ENCODE measurements at places on chromosomes 13 and 19.

DNA sequence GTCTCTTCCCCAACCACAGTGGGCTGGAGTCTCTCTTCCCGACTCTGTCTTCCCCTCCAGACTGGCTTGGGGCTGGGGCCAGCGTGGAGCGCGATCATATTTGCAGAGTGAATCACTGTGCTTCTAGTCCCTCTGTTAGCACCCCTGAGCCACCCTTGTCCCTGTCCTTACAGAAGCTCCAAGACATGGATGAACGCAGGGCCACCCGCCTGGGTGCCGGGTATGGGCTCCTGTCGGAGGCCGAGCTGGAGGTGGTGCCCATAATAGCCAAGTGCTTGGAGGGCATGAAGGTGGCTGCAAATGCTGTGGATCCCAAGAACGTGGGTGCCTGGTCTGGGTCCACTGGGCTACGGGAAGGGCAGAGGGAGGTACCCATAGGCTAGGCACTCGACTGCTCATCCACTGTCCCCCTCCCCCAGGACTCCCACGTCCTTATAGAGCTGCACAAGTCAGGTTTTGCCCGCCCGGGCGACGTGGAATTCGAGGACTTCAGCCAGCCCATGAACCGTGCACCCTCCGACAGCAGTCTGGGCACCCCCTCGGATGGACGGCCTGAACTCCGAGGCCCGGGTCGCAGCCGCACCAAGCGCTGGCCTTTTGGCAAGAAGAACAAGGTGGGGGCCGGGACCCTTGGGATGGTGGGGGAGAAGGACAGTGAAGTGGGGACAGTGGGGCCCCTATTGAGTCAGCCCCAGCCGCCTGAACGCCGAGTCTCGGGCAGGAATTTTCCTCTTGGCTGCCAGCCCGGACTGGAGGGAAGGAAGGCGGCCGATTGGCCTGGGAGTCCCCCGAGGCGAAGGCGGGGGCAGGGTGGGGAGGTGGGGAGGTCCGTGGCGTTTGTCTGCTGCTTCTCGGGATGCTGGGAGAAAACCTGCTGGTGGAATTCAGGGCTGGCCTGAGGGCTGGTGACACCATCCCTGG is 5.2 kb downstream of the TRIP10 start:
- no peak for DNase-seq

DNA sequence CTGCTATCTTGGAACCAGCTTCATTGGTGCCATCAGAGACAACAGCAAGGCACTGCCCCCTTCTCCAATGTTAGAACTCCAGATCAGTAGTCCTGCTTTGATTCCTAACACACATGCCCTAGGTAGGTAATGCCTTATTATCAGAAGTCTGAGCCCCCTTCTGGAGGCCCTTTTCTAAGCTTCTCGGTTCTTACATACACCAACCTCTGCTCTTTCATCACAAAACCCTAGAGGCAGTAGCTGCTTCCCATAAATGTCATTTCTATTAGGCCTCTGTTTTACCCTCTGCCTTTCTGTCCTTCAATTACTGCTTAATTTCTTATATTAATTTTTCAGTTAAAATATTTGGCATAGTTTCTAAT is 65.3 kb upstream of the KLHL1 start:
- DNase-seq = no peak

- no peak for DNase-seq
Measured at GRCh38 chr19:55432241-55432959, 10.7 kb downstream of the SHISA7 start.

- no peak for DNase-seq
Measured at GRCh38 chr13:71087432-71087831, 779.6 kb downstream of the DACH1 start.

DNA sequence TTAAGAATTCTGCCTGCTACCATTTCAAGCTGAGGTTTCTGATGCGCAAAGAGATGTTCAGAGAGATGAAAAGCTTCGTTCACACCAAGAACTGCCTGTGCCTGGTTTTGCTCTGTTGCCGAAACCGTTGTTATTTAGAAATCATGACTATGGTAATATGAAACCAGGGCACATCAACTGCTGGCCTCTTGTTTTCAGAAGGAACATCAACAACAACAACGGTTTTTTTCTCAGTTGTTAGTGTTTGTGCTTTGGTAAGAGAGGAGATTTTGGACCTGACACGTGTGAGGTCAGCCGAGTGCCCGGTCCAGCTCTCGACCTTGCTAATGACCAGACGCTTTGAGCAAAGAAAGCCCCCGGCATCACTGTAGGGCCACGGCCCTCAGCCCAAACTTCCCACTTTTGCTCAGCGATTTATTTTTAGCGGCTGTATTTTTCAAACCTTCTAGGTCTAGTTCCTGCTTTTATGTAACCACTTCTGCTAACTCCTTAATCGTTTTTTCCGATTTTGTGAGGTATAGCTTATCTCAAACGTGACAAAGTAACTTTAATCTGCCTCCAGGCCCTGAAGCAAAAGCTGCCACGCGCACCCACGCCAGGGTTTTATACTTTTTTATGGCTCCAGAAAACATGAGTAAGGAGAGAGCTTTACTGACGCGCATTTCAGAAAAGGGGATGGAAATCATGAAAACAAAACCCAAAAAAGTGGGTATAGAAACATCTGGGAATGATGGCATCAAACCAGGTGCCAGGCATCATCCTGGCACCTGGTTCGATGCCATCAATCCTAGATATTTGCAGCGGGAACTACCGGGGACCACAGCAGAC is 42.0 kb downstream of the KLF2 start:
- no peak for DNase-seq

DNA sequence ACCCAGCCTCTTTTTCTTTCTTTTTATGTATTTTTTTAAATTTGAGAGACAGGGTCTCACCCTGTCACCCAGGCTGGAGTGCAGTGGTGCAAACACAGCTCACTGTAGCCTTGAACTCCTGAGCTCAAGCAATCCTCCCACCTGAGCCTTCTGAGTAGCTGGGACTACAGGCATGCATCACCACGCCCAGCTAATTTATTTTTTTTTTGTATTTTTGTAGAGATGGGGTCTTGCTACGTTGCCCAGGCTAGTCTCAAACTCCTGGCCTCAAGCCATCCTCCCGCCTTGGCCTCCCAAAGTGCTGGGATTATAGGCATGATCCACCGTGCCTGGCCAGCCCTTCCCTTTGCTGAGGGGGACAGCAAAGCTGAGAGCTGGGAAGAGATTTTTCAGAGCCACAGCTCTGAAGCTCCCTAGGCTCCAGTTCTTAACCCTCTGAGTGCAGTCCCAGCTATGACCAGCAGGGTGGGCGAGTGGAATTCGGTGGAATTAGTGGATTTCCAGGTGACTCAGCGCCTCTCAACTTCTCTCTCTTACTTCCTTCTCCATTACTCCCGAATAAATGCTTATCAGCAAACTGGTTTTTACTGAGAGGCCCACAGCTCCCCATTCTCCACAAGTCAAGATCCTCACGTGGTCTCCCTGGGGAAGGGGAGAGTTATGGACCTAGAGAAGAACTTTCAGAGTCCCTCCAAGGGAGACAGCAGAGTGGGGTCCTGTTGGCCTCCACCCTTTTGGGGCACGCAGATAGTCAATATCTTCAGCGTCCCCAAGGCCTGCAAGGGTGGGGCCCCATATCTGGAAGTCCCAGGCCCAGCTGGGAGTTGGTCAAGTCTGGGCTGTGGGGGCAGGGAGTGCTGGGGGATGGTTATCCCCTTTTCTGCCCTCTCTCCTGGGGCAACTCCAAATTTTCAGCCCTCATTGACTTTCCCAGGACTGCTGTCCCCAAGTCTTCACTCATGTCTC is 1.2 kb downstream of the BLVRB start:
- DNase-seq = peak; percentile 47

DNA sequence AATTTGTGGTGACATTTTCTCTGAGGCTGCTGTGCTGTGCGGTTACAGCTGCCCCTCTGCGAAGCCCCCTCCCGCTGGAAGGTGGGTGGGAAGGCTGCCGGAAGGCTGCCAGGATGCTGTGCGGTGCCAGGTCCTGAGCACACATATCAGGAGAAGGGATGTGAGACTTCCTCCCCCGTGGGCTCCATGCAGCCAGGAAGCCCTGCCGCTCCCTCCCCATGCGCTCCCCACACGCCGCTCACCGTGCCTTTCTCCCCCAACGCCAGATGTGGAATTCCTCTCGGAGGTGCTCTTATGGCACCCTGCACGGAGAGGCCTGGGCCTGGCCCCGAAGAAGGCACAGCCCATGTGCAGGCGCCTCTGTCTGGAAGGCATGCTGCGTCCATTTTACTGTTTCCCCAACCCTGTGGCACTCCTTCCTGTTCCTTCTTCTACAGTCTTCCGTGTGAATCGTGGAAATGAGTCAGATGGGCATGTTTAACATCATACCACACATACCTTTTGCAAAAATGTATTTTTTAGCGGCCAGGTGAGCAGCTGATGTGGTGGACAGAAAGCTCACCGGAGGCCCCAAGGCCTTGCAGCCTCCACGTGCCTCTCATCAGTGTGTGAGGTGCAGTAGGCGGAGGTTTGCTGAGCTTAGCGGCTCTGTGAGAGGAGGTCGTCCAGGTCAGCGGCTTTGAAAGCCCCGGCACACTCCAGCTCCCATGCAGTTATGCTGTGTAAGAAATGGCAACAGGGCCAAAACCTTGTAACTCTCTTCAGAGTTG is 88.0 kb downstream of the ATP11A start:
- no peak for DNase-seq

DNA sequence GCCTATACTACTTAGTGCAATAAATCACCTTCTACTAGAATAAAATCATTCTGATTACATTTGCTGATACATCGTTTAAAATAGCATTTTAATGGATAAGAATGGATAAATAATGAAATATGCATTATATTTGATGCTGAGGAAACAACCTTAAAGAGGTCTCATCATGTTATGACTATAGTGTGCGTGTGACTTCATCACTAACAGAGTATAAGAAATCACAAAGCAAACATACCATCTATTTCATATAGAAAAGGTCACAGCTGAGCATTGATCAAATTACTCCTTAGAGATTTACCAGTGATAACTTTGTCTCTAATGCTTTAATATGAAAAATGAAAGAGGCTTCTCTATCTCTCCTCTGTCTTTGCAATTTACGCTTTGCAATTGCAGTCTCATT is 1620.3 kb upstream of the SLC10A2 start:
- DNase-seq = no peak

GRCh38 chr19:37160153-37160552 is 12.3 kb downstream of the ZNF585A start:
- no peak for DNase-seq

DNA sequence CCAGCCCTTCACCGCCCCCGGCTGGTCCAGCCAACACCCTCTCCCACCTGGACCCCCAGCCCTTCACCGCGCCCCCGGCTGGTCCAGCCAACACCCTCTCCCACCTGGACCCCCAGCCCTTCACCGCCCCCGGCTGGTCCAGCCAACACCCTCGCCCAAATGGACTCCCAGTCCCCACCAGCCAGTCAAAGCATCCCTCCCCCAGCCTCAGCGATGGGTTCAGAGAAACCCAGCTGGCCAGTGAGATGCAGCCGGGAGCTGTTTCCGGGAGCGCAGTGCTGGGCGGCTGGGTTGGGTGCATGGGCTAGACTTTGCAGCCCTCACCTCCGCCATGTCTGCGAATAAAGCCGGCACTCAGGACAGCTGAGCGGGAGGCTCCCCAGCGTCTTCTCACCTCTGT is 6.5 kb upstream of the CDC34 start:
- DNase-seq = no peak

- DNase-seq = peak; percentile 87
Measured at GRCh38 chr13:28557725-28558520, 63.0 kb upstream of the FLT1 start.

DNA sequence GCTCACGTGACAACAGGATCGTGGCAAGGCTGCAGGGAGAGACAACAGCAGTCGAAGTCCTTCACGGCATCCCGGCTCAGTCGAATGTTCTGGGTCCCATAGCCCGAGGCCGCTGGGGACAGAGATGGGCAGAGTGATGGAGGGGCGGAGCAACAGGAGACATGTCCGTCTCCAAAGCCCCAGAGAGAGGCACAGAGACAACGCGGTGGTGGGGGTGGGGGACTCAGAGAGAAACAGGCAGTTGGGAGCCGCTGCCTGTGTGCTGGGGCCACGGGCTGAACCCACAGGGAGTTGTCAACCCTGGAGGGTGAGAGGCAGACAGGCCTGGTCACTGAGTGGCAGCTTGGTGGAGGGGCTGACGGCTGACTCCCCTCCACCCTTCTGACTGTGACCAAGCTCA is 20.4 kb downstream of the NOSIP start:
- DNase-seq = no peak

- no peak for DNase-seq
Measured at GRCh38 chr19:16034958-16035560, 41.2 kb upstream of the TPM4 start.

DNA sequence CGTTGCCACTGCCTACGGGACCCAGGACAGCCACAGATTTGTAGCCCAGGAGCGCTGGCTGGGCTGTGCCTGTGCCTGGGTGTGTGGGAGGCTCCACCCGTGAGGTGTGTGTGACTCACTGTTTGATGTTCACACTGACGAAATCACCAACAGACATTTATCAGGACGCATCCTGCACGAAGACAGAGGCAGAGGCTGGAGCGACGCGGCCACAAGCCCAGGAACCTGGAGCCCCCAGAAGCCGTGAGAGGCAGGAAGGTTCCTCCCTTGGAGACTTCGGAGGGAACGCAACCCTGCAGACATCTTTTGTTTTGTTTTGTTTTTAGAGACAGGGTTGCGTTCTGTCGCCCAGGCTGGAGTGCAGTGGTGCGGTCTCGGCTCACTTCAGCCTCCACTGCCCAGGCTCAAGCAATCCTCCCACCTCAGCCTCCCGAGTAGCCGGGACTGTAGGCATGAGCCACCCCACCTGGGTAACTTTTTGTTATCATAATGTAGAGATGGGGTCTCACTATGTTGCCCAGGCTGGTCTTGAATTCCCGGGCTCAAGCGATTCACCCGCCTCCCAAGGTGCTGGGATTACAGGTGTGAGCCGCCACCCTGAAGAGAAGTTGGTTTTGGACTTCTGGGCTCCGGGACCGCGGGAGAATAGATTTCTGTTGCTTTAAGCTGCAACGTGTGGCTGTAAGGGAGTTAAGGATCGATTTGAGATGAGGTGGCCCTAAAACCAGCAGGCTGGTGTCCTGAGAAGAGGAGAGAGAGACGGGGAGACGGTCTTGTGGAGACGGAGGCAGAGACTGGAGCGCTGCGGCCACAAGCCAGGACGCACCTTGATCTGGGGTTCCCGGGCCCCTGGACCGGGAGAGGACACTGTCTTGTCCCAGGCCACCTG is 24.9 kb upstream of the WDR18 start:
- DNase-seq = no peak

DNA sequence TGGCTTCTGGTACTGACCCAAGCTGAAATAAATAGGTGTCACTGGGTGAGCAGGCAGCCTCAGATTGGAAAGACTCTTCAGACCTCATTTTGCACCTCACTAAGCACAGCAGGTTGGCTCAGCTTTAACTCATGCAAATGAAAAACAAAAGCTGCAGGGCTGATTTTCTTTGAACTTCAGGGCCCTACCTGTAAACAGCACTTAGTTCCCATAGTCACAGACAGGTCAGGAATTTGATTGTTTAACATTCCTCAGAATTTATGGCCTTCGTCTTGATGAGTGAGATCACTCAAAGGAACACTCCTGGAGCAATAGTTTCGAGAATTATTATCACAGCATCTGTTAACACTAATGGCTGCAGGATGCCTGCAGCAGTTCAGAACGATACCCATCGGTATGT is 718.5 kb downstream of the EFNB2 start:
- no peak for DNase-seq

- DNase-seq = no peak
Measured at GRCh38 chr13:103250071-103250470, 183.9 kb upstream of the SLC10A2 start.

- no peak for DNase-seq
Measured at GRCh38 chr13:41427666-41428065, 29.7 kb upstream of the RGCC start.

GRCh38 chr13:26688286-26688685 is 72.3 kb downstream of the GPR12 start:
- no peak for DNase-seq

Measured in AG04449 (cell line).